Stimulated activated CD4-positive, alpha-beta T cell treated with anti-CD3 and anti-CD28 coated beads, TNF-alpha, amount 100 ng/mL, for 24 hours (primary cell): ENCODE measurements at places on chromosomes 11 and 22.

DNA sequence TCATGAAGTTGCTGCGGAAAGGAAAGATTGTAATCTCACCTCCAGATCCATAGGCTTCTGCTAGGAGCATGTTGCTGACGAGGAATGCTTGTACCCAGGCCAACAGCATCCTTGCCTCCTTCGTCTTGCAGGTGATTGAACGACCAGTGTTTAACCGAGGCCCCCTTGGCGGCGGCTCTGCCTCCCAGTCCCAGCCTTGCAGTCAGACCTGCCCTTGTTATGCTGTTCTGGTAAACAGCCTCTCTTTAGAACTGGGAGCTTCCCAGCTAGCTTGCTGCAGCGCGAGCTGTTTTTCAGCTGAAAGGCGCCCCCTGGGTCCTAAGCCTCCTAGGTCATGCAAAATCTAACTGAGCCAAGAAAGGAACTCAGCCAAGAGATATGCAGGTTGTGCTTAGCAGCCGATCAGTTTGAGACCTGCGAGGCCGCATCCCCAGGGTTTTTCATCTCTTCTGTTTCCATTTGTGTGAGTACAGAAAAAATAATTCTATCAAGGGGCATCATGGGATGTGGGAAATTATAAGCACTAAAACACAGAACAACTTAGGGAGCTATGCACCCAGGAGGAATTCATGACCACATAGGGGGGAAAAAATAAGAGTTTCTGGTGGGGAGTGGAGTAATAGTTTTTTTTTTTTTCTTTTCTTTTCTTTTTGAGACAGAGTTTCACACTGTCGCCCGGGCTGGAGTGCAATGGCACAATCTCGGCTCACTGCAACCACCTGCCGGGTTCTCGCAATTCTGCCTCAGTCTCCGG lies at the start of gene PIK3IP1:
TSS of gene PIK3IP1 (minus strand) at position 253 of the 754 bp plus-strand sequence. CDS start at position 109, 144 bp downstream.
- peak; percentile 66 for DNase-seq

- DNase-seq: peak; percentile 29
These were observed 112.1 kb upstream of the DRD2 start for GRCh38 chr11:113587308-113587739.

- no peak for DNase-seq
These were observed 13.1 kb downstream of the TREH start for GRCh38 chr11:118666371-118666770.

GRCh38 chr11:13291800-13292199 lies 14.2 kb downstream of the BMAL1 start:
- no peak for DNase-seq

- no peak for DNase-seq
These were observed 440.8 kb upstream of the LUZP2 start for GRCh38 chr11:24056051-24056450.

DNA sequence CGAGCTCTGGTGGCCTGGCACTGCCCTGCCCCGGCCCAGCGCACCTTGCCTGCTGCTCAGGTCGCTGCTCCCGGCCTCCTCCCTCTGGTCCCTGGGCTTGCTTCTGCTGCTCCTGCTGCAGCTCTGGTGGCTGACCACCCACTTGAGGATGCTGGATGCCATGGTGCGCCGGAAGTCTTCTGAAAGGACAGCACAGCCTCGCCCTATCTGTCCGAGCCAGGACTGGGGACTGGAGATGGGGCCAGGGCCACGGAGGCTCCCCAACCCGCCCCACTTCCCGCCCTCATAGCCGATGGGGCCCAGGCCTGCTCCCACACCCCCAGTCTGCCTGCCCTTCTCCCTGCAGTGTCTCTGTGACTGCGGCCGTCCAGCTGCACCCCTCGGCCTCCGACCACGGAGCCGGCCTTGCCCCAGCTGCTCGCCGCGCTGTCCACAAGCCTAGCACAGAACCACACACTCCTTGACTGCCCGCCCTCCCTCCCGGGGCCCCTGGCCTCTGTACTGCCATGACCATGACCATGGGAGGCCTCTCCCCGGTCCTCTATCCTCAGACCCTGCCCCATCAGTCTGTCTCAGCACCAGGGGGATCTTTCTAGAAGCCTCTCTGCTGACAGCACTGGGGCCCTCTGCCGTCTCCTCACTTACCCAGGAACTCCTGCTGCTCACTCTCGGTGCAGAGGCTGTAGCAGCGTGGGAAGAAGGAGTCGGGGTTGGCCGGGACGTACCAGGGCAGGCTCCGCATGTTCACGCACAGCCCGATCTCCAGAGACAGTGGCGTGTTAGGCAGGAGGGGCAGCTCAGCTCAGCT lies 12.7 kb downstream of the TTLL8 start:
- no peak for DNase-seq

GRCh38 chr11:30879322-30880005 lies 293.3 kb upstream of the MPPED2 start:
- no peak for DNase-seq

- no peak for DNase-seq
These were observed at the start of gene MMP1 for GRCh38 chr11:102798012-102798746. Gene MMP1, minus strand, starts transcription at chr11:102798160. Its CDS starts 68 bp downstream, at chr11:102798092.

- no peak for DNase-seq
These were observed 38.3 kb upstream of the MYH9 start for GRCh38 chr22:36425977-36426523.

DNA sequence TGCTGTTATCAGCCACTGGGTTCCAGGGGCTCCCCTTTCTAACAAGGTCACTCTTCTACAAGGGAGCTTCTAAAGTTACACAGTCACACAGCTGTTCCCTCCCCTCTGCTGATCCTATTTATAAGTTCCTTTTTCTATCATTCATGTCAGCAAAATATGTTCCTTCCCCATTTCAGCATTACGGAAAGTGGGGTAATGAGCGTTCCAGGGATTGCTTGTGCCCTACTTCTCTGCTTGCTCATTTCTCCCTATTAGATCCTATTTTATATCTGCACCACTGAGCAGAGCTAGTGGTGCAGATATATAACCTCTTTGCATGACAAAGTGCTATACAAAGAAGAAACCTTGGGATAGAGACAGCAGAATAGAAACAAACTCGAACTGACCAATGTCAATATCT lies 22.7 kb upstream of the PLEKHB1 start:
- DNase-seq: no peak

GRCh38 chr11:22275600-22275999 lies 62.6 kb upstream of the SLC17A6 start:
- no peak for DNase-seq
